ENCODE measurements at places on chromosomes 12 and 14.

DNA sequence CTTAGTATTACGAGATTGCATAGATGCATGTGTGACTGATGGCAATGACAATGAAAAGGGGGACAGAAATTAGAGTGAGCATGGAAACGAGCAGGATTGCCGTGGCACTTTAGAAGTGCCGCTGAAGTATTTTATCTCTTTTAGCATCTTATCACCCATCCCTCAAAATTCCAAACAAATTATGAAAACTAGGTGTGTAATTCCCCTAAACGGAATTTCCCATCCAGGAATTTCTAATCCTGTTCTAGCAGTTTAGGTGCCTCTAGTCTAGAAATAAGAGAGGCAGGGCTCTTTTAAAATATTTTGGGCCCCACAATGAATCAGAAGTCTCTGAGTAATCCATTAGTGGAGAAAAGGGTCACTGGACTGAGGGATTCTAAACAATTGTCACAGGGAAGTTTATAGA is 947 bp downstream of the TMEM52B start:
- DNase-seq = no peak

GRCh38 chr14:23877111-23877510 is 76.5 kb upstream of the DHRS4 start:
- no peak for DNase-seq

GRCh38 chr12:52416795-52417194 is 10.7 kb upstream of the KRT82 start:
- DNase-seq = no peak

- no peak for DNase-seq
Observed at GRCh38 chr12:111352296-111352993, 16.4 kb downstream of the PHETA1 start.

GRCh38 chr12:113900716-113901115 is 65.4 kb downstream of the RBM19 start:
- no peak for DNase-seq

GRCh38 chr12:109983432-109984142 is 12.6 kb downstream of the GIT2 start:
- no peak for DNase-seq

- no peak for DNase-seq
Observed at GRCh38 chr14:69587389-69587788, 12.7 kb upstream of the CCDC177 start.

DNA sequence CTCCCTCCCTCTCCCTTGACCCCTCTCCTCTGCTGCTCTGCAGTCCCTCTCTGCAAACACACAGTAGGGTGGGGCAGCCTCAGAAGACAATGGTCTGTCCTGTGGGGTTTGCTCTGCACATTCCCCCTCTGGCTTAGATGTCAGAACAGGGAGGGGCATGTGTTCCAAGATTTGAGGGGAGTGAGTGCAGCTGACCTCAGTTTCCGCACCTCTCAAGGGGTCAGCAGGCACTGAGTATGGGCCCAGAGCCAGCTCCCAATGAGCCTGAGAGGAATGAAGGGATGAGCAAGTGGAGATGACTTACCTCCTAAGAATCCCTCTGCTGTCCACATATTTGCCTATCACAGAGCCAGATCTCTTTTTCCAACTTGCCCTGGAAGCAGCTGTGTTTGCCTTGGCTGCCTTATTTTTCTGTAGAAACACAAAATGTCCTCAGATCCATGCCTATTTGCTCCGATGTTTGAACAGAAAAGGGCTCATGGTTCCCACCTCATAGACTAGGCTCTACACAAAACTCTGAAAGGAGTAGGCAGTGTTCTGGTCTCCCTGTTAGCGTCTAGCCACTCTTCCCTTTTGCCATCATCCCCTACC is 111.4 kb downstream of the CRACR2A start:
- DNase-seq = no peak

GRCh38 chr12:3446653-3447270 is 44.2 kb upstream of the PRMT8 start:
- DNase-seq = no peak

GRCh38 chr12:42235426-42235825 is 2.6 kb downstream of the YAF2 start:
- no peak for DNase-seq

DNA sequence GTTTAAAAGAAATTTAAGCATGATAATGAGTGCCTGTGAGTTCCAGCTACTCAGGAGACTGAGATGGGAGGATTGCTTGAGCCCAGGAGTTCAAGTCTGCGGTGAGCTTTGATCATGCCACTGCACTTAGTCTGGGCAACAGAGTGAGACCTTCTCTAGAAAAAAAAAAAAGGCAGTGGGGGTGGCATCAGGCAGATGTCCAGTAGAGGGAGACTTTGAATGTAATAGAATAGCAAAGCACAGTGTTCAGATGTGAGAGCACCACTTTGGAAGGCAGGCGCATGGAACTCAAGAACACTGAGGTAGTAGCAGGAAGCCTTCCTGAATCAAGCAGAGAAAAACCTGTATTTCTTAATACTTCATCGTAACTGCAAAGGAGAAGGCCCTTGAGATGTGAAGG is 394.5 kb upstream of the GARIN6 start:
- no peak for DNase-seq

DNA sequence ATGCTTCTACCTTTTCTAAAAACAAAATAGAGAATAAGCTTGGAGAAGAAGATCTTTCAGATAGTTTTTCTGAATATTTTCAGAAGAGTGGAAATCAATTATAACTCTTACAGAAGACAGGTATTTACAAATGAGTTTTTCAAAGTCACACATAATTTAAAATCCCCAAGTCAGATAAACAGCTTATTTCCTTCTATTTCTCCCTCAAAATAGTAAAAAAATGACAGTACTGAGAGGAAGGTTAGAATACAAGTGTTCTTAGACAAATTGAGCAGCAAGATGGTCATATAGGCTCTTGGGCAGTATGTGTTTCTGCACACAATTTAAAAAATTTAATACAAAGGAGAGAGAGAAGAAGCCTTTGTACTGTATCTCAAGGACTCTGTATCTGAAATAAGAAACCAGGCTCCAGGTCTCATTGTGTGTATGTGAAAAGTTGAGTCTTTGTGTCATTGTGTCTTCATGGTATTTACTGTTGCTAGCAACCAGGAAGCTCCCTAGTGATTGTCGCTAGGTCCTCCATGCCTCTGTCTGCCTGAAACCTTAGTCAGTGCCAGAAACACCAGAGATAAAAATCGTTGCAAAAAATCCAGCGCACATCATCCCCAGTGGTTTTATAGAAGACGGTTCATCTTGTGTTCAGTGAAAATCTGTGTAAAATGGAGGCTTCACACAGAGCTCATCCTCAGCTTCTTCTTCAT is 12.9 kb upstream of the TUBA1A start:
- DNase-seq = no peak

GRCh38 chr12:45042599-45042998 is 8.3 kb downstream of the DBX2 start:
- DNase-seq = no peak

DNA sequence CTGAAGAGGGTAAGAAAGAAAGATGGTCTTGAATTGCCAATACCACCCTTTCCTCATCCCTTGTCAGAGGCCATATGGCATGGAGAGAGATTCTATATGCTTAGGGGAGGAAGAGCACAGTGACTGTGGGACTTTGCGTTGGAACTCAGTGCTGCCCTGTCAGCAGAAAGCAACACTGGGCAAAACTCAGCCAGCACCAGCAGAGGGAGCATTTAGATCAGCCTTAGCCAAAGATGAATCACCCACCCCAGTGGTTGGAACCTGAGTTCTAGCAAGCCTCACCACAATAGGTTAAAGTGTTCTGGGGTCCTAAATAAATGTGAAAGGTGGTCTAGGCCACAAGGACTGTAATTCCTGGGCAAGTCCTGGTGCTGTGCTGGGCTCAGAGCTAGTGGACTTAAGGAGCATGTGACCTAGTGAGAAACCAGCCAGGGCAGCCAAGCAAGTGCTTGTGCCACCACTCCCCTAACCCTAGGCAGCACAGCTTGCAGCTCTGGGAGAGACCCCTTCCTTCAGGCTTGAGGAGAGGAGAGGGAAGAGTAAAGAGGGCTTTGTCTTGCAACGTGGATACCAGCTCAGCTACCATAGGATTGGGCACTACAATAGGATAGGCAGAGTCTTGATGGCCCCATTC is 11.4 kb upstream of the BCAT1 start:
- no peak for DNase-seq

DNA sequence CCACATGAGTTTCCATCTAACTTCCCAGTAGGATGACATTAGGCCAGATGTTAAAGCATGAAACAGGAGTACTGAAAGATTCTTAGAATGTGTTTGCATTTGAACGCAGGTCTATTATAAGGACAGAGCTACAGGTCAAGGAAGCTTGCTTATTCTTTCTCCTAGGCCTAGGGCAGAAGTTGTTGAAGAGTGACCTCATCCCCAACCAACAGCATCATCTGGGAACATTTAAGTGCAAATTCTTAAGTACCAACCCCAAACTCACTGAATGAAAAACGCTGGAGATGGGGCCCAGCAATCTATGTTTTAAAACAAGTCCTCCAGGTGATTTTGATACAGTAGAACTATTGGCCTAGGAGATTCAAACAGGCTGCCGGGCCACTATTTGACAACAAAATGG is 52.4 kb downstream of the PAPLN start:
- DNase-seq = no peak

DNA sequence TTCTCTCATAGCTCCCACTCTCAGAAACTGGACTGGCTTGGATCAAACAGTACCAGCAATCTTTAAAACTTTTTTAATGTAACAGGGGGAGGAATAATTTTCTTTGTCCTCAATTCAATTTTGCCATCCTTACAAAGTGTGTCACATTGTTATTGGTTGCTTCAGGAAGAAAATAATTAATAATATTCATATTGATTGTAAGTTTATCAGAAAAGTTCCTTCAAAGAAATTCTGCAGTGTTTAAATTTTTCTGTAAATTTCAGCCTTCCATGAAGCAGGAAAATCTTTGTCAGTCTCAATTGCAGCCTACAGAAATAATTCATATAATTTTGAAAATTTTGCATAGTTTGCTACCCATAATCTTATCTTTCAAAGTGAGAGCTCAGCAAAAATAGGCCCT is 1119.1 kb upstream of the ATXN7L3B start:
- no peak for DNase-seq

- DNase-seq = no peak
Observed at GRCh38 chr14:70002589-70003346, 123.6 kb downstream of the SMOC1 start.

DNA sequence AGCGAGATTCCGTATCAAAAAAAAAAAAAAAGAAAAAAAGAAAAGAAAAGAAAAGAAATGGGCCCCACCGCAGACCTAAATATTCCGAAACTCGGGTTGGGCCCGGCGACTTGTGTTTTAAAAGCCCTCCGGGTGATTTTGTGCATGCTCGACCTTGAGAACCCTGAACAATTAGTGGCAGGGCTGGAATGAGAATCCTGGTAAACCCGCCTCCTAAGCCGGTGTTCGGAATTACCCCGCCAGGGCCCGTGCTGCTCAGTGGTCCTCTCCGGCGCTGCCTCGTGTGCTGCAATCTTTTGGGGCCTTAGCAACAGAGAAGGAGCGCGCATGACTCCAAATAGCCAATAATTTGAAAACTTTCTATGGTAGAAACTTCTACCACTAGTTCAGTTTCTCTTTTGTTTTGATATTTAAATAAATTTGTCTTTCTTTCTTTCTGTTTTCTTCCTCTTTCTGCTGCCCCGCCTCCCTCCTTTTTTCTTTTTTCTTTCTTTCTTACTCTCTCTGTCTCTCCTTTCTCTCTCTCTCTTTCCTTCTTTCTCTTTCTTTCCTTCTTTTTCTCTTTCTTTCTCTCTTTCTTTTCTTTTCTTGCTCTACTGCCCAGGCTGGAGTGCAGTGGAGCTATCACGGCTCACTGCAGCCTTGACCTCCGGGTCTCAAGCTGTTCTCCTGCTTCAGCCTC is 1.5 kb upstream of the GALNT6 start:
- DNase-seq = no peak

GRCh38 chr12:45298721-45299692 is 83.1 kb downstream of the ANO6 start:
- no peak for DNase-seq

- no peak for DNase-seq
Observed at GRCh38 chr14:90412058-90412457, 15.2 kb downstream of the CALM1 start.

GRCh38 chr14:93880021-93880820 is 46.9 kb upstream of the FAM181A start:
- DNase-seq = no peak

DNA sequence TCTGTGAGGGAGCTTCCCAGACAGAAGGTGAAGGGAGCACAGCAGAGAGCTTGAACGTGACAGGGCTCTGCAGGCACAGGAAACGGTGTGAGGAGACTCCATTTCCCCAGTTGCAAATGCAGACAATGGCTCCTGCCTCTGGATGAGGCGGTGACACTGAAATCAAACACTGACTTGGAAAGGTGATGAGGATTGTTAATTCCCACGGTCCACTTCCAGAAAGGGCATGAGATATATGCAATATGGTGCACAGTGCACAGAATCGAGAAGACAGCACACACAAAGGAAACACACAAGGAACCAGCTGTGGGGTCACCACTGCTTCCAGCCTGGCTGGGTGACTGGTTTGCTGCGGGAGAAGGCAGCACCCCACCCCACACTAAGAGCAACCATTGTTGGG is 42.0 kb downstream of the SYNE3 start:
- DNase-seq = no peak

GRCh38 chr14:98204139-98204538 is 1067.9 kb downstream of the BCL11B start:
- DNase-seq = no peak

GRCh38 chr12:3803865-3804472 is 51.1 kb upstream of the CRACR2A start:
- DNase-seq = peak; percentile 53

- no peak for DNase-seq
Observed at GRCh38 chr12:26396402-26396801, 201.0 kb downstream of the SSPN start.

GRCh38 chr12:24349051-24349799 is 399.8 kb upstream of the SOX5 start:
- DNase-seq = no peak

DNA sequence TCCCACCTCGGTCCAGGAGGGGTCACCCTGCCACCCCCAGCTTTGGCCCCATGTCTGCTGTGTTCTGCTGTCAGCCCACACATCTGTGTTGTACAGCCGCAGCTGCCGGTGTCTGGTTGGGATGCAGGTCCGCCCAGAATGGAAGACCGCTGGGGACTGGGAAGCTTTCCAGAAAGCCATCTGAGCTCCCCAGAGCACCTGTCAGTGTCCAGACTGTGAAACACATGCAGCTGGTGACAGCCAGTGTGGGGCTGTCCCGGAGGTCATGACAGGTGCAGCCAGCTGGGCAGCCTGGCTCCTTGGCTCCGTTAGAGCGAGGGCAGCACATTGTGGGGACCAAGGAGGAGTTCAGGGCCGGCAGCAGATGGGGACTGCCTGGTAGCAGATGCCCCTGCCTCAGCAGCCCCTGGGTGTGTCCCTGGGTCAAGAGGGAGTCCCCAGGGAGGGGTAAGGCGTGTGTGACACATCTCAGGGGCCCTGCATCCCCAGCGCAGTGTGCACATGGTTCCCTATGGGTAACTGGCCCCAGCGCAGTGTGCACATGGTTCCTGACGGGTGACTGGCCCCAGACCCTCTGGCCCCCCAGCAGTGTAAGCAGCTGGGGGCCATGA is 16.4 kb downstream of the CEP170B start:
- no peak for DNase-seq

GRCh38 chr12:60522684-60523400 is 927.0 kb downstream of the SLC16A7 start:
- no peak for DNase-seq

All from CMK (cell line).